KG1 (cell line): ENCODE measurements at places on chromosomes 11 and 22.

DNA sequence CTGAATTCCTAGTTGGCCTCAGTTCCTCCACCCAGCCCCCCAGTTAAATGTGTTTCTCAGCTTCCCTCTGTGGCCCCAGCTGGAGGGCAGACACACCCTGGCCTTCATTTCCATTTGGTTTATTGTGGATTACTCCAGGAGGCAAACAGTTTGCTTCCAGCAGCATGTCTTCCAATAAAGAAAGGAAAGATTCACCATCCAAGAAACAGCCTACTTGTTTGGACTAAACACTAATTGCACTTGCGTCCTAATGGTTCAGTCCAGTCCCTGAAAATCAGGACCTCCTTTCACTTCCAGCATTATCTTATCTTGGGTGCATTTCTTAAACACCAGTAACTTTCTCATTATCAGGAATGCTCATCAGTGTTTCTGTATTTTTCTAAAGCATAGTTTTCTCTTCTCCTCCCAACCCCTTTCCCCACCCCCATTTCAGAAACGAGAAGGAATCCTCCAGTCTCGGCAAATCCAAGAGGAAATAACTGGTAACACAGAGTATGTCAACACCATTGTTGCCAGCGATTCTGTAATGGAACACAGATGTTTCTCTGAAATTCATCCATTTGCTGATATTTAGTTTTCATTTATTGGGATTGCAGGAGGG is 130.9 kb downstream of the PARVA start:
- no peak for DNase-seq

GRCh38 chr11:133841279-133842043 is 3.9 kb downstream of the SPATA19 start:
- DNase-seq, result no peak

- DNase-seq, result no peak
Observed at GRCh38 chr11:119426142-119426541, 3.2 kb upstream of the THY1 start.

DNA sequence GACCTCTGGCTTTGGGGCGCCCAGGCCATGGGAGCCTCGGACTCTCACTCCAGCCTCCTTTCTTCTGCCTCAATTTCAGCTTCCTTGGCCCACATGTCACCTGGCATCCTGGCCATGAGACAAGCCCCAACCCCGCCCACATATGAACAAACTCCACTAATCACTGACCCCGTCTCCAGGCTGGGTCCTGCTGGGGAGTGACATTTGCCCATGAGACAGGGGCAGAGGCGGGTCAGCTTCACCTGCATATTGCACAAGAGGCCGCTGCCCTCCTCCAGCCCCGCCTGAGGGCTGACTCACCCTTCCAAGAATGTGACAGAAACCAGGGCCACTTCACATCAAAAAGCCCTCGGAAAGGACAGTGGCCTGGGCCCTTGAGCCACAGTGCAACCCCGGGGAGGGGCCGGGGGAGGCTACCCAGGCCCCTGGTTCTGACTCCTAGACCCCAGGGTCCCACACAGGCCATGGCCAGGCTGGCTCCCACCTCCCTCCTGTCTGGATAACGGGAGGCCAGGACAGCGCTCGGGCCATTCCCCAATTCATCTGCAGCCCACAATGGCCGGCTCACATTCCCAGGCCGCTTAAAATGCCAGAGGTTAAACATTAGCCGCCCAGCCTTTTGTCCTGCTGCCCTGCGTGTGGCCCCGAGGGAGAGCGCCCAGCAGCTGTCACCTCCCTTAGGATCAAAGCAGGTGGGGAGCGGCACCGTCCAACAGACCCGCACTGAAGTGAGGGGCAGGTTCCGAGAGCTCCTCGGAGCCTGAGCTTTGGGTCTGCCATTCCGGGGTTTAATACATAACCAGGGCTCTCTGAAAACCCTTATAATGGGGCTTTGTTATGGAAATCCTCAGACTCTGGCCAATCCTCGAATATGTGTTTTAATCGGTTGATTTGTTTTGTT is 42.3 kb downstream of the TRMU start:
- DNase-seq, result no peak

DNA sequence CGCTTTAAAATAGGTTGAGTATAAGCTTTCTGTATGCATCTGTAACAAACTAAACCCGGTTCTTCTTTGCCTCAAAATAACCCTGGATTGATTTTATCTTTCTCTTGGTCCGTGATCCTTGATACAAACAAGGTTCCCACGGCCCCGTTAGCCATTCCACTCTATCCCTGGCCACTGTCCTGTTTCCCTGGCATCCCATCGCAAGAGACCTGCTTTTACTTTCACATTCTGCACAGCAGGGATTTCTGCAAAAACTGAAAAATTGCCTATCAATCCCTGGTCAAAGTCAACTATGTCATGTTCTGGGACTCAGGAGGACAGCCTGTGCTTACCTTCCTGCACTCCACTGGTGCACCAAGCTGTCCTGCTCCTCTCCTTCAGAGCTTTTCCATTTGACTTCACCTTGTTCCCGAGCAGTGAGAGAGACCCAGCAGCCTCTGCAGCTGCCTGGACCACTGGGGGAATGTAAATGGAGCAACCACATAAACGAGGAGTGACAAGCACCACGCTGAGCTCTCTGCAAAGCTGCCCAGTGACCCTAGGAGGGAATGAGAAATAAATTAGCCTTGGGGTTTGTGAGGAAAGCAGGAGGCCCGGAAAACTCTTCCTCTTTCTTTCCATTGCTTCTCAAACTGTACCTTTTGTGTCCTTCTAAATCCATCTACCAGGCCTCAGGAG is 175.9 kb downstream of the NTM start:
- no peak for DNase-seq

DNA sequence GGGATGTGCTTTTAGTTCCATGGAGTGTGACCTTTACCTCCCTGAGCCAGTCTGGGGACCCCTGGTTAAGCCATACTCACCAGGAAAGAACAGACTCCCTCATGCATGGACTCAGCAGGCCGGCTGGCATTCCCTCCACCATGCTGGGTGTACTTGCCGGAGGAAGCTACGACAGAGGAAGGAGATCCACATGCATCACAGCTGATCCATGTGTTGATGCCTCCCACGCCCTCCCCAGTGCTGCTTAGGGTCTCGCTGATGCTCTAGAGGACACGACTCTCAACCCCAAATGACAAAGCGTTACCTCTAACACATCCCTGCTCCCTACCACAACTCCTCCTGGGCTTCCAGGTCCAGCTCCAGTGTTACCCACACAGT is 39.8 kb downstream of the GAB4 start:
- DNase-seq, result no peak

- no peak for DNase-seq
Observed at GRCh38 chr11:117803896-117804295, 6.9 kb upstream of the DSCAML1 start.

DNA sequence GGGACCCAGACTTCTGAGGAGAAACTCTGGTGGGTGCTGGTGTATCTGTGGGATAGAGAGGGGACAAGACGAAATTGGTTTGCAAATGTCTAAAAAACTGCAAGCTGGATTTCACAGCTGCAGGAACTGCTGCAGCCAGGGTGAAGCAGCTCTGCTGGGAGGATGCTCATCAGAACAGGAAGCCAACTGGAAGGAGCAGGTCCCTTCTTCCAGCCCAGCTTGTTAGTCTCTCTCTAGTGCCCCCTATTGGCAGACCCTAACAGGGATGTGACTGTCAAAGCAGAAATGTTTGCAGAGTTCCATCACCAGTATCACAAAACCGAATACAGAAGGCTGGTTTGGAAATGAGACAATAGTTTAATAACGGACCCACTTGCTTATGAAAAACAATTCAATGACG is 74.8 kb upstream of the SLC22A12 start:
- DNase-seq, result no peak

- no peak for DNase-seq
Observed at GRCh38 chr11:86663761-86664160, 8.7 kb downstream of the ME3 start.

DNA sequence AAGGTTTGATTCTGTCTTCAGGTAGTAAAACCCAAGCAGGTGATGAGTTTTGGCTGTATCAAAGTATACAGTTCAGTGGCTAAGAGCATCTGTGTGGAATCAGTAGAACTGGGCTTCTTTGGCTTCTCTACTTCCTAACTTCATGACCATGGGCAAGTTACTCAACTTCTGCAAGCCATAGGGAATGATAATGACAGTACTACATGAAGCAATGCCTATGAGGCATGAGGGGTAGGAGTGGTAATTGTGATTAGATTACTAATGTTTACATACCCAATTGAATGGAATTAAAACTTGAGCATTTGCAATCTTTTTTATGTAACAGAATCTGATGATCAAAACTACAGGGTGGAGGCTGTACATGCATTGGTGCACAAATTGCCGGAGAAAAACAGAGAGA is 164.3 kb downstream of the PGR start:
- DNase-seq, result no peak
